ENCODE measurements at places on chromosomes 2 and 18.

DNA sequence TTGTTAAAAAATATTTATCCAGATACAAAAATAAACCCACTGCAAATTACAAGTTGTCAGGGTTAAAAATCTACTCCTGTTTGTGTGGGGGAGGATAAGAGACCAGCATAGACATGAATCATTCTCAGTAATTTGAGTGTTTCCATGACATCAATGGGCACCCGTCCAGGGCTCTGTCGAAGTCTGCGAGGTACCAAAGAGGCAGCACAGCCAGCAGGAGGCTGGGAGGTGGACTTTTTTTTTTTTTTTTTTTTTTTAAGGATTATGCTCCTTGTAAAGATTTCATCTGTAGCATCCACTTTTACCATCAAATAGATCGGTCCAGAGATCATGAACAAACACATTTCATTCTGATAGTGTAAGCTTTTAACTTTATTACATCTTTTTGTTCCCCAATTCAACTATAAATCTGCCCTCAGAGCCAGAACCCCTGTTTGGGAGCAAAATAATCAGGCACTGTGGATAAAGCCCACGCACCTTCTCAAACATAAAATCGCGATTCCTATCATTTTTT is 182.0 kb downstream of the TCF4 start:
- DNase-seq: peak; percentile 20

DNA sequence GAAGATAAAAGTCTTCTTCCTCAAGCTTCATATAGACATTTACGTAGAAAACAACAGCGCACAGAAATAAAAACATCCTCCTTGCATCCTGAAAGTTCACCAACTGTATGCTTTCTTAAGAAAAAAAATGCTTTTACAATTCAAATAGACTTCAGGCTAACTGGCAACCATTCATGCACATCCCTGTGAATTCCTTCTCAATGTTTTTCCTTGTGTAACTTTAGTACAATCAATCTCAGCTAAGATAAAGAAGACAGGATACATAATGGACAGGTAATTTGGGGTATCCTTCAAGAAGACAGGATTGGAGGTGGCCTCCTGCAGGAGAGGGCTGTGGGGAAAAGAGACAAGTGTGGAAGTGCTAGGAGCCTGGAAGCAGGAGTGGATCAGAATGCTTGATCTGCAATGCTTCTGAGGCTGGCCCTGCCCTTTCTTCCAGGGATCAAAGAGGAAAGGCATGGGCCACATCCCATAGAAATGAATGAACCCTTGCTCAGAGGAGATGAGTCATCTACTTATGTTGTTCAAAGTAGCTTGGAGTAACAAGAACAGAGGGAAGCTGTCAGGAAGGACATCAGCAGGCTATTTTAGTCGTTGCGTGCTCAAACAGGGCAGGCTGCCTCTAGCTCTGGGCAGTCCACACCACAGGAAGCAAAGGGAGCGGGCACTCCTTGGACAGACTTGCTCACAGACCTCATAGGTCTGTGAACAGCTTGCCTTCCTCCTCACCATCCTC is 126.6 kb downstream of the TMEM131 start:
- DNase-seq: no peak

GRCh38 chr2:232365621-232366321 is 12.8 kb upstream of the ALPP start:
- DNase-seq: no peak

- DNase-seq: no peak
Observed at GRCh38 chr18:9337873-9338272, 3.3 kb downstream of the TWSG1 start.

- no peak for DNase-seq
Observed at GRCh38 chr2:195445639-195446038, 211.4 kb upstream of the SLC39A10 start.

GRCh38 chr2:56325661-56326345 is 142.0 kb downstream of the CCDC85A start:
- no peak for DNase-seq

- no peak for DNase-seq
Observed at GRCh38 chr2:234710587-234710986, 213.7 kb upstream of the ARL4C start.

DNA sequence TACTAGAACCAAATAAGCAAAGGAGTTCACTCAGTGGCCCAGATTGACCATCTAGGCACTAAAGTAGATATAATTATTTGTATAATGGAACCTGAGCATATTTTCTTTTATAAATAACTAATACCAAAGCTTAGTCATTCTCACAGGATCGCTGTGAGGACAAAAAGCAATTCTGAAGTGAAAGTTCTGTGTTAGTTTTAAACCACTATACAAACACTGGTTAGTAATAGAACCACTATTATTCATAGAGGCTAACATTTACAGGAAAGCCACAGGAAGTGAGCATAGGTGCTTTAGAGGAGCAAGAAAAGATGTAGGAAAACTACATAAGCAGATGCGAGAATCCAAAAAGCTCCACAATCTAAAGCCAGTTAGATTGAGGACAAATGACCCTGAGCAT is 364.7 kb downstream of the XIRP2 start:
- no peak for DNase-seq

GRCh38 chr18:54873884-54874255 is 45.6 kb downstream of the RAB27B start:
- DNase-seq: no peak

GRCh38 chr18:59109375-59109774 is 30.3 kb upstream of the SEC11C start:
- no peak for DNase-seq

- no peak for DNase-seq
Observed at GRCh38 chr2:119205001-119205706, 18.5 kb upstream of the STEAP3 start.

DNA sequence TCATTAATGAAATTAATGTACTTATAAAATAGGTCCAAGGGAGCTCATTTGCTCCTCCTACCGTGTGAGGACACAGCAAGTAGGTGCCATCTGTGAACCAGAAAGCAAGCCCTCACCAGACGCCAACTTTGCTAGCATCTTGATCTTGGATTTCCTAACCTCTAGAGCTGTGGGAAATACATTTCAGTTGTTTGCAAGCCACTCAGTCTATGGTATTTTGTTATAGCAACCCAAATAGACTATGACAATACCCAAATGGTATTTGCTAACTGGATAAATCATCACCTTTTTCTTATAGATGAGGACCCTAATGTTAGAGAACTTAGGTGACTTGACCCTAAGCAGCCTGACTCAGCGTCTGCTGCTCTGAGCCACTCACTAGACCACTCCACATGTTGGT is 379.6 kb downstream of the HRH4 start:
- DNase-seq: no peak

DNA sequence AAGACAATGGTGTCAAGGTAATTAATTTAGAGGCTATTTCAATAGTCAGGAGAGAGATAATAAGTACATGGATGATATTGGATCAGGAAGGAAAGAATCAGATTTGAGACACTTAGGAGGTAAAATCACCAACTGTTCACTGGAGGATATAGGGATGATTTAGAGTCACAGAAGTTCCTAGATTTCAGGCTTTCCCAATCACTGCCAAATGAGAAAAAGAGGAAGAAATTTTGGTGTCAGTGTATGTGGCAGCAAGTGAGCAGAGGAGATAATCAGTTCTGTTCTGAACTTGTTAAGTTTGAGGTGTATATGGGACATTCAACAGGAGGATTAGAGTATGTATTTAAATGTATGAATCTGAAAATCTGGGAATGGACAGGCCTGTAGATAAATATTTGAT is 640.4 kb downstream of the NR4A2 start:
- DNase-seq: no peak

Data from cerebellar nuclear complex (tissue), 1 donor.